CD4-positive, alpha-beta T cell treated with Interleukin-4 for 4 hours (primary cell): ENCODE measurements at places on chromosomes 7 and 10.

GRCh38 chr7:48350515-48350914 is 179.3 kb downstream of the ABCA13 start:
- DNase-seq = no peak

DNA sequence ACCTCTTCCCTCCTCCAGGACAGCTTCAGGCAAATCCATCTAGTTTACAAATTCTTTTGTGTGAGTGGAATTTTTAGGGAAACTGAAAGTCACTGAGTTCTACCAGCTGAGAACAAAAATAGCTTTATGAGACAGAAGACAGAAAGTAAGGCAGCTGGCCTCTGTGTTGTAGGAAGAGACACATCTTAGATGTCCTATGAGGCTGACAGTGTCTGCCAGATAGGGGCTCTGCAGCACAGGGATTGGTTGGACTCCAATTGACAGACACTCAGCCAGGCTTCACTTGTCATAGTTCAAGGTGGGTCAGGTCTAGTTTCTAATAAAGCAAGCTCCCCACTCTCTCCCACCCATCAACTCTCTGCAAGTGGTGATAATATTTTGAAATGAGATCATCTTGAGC is 574.9 kb downstream of the CCSER2 start:
- DNase-seq = no peak

DNA sequence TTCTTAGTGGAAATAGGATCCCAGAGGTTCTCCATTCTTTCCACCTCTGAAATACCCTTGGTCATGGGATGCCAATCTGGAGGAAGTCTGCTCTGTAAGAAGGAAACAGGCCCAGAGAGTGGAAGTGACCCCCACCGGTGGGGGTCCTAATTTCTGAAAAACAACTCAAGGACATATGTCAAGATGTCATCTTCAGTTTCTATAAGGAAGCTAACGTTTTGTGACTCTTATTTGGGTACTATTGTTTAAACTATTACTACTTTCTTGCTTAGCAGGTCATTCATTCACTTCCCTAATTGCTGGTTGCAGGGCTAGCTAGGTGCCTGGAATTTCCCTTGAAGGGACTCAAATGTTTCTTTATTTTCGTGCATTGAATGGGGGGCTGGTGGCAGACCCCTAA is 1.9 kb upstream of the ZNF775 start:
- DNase-seq = no peak

DNA sequence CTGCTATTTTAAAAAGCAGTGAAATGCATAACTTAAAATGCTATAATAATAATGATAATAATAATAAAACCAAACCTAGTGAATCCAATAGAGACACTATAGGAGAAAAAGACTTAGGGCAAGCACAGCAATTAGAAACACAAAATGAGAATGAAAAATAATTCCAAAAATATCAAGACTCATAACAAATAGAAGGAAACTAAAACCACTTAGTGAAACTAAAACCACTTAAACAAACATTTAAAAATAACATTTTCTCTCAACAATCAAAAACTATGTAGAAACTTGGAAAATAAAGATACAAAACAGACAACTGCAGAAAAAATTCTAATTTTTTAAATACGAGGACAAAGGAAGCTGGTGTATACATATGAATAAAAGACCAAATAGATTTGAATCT is 655.2 kb upstream of the NRG3 start:
- no peak for DNase-seq

DNA sequence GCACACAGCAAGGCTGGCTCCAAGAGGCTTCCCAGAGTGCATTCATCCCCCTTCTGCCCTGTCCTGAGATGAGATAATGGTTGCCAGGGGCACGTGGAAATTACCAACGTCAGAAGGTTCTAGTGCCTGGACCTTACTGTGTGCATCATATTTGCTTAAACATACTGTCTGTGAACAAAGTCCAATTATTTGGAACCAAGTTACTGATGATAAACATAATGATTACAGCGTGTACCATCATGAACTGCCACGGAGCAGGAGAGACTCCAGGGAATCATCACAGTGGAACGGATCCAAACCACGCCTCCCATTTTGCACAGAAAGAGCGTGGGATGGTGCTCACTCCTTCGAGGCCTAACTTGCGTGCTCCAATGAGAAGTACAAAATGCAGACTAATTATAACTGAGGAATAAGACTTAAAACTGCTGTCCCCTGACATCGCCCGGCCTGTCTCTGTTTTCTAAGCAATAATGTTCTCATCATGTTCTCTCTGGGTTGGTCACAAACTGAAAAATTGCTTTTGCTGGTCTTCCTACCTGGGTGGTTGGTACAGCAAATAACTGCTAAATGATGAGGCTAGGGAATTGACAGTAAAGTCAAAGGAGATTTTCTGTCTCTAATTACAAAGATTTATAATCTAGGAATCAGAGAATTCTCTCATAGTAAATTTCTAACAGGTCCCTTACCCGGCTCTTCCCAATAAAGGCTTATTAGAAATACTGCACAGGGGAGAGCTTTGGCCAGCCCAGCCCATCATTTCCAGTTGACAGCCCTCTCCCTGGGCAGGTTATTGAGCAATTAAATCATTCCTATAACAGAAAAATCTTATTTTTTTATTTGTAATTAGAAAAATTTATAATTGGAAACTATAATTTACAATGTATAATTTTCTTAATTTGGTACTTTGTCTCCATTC is 182.2 kb downstream of the CAMK1D start:
- DNase-seq = no peak

DNA sequence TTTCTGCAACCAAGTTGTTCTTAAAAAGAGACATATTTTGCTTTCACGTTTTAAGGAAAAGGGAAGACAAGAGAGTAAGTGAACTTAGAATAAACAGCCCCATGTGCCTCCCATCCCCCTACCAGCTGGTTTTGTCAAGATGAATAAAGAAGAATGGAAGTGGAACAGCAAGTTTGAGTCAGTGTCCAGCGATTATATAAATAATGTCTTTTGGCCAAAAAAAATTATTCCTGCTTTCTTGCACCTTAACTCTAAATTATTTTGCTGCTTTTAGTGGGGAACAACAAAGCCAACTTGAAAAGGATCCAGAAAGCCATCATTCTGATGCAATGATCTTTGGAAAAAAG is 82.4 kb upstream of the TRIL start:
- DNase-seq = no peak

- no peak for DNase-seq
These were observed 62.7 kb downstream of the MAD1L1 start for GRCh38 chr7:2169923-2170575.

DNA sequence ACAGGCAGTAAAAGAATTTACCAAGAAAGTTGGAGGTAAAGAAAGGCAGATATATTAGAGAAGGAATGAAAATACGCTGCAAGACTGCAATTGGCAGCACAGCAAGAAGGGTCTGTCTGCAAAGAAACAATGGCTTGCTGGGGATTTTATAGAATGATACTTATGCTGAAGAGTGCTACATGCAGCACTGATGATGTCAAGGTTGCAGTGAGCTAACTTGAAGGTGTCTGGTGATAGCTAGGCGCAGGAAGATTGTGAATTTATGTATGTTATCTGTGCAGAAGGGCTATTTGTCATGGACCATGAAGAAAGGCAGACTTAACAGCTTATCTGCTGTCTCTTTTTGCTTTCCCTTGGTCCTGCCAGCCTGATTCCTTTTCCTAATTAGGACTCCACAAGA is 319.3 kb upstream of the KMT2E start:
- DNase-seq = no peak

DNA sequence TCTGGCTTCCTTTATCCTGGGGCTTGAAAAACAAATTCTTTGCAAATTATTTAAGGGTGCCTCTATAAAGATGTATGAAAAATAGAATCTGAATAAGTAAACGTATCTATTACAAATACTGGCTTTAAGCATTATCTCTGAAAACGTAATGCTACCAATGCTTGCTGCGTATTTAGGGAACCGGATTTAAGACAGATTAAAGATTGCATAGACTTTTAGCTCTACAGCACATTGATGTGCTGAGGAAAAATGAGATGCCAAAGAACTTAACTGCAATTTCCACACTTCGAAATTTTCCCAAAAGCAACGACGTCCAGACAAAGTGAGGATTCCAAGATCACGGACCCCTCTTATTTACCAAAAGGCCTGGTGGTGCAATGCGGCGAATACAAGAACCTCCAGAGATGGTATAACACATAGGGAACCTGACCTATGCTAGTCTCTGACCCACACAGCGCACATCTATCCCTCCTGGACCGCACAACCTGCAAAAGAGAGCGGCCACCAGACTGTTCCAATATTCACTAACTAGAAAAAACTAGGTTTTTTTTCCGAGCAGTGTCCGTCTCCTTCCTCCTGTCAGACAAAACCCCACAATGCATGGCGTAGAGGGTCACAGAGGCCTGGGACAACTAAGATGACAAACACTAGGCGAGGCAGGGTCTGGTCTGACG is 34.3 kb upstream of the PHF14 start:
- DNase-seq = no peak

DNA sequence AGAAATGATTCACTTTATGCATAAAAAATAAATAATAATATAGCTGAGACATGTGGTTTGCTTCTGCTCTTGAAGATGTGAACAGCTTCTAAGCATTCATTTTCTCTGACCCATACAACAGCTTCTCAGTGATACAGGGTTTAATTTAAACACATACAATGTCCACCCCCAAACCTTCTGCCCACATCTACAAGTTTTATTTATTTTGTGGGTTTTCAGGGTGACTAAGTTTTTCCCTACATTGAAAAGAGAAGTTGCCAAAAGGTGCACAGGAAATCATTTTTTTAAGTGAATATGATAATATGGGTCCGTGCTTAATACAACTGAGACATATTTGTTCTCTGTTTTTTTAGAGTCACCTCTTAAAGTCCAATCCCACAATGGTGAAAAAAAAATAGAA is 17.2 kb downstream of the INHBA start:
- DNase-seq = no peak

DNA sequence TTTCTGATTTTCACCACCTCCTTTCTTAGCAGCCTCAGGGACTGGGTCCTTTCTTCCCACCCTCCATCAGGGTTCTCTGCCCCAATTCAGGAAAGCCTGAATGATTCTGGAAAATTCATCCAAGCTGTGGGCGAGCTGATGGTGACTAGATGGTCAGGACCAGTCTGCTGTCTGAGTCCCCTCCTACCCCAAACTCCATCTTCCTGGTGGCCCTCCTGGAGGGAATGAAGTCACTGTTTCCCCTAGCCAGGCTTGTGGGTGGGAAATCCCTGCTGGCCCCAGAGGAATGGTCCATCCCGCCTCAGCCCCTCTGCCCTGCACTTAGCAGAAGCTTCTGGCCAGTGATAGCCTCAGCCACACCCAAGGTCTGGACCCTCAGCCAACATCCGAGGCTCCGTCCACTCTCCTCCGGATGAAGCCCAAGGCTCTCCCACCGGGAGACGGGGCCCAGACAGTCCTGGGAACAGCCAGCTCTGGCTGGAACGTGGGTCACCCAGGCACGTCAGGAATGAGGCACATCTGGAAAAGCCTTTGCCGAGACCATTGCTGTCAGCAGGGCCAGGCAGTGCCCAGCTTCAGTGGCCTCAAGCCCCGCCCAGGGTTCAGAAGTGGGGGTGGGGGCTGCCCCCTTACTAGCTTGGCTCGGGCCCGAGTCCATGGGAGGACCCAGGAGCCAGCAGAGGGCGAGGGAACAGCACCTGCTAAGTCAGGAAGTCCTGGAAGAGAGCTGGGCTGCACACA is 4.0 kb upstream of the AQP1 start:
- no peak for DNase-seq

GRCh38 chr10:59688921-59689351 is 20.7 kb downstream of the SLC16A9 start:
- no peak for DNase-seq

DNA sequence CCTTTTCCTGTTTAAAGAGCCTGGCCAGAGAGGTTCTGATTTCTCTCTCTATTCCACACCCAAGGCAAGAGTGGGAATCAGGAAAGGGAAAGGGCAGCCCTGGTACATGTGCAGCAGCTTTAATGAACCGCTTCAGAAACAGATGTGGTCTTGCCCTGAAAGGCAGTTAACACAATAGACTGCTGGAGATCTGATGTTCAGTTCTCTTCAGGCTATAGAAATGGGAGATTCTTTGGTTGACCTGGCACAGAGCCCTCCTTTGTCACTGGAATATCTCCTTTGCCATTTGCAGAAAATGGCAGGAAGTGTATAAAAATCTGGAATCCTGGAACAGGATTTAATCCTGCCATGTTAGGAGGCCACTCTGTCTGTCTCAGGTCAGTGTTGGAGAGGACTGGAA is 36.3 kb upstream of the EXOC6 start:
- DNase-seq = no peak

DNA sequence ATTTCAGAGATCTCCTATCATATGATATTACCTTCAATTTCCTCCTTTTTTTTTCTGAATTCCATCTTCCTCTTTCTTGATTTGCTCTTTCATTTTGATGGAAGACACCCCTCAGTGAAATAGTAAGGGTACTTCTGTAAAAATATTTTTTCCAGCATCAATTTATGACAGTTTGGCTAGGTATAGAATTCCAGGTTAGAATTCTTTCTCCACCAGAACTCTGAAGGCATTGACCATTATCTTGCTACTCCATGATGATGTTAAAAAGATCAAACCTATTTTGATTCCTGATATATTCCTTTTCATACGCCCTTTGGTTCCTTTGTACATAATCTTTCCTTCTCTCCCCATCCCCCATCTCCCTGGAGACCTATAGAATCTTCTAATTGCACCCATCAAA is 48.4 kb downstream of the MTPAP start:
- no peak for DNase-seq

- DNase-seq = no peak
These were observed 1.2 kb upstream of the CALU start for GRCh38 chr7:128737867-128738385.

DNA sequence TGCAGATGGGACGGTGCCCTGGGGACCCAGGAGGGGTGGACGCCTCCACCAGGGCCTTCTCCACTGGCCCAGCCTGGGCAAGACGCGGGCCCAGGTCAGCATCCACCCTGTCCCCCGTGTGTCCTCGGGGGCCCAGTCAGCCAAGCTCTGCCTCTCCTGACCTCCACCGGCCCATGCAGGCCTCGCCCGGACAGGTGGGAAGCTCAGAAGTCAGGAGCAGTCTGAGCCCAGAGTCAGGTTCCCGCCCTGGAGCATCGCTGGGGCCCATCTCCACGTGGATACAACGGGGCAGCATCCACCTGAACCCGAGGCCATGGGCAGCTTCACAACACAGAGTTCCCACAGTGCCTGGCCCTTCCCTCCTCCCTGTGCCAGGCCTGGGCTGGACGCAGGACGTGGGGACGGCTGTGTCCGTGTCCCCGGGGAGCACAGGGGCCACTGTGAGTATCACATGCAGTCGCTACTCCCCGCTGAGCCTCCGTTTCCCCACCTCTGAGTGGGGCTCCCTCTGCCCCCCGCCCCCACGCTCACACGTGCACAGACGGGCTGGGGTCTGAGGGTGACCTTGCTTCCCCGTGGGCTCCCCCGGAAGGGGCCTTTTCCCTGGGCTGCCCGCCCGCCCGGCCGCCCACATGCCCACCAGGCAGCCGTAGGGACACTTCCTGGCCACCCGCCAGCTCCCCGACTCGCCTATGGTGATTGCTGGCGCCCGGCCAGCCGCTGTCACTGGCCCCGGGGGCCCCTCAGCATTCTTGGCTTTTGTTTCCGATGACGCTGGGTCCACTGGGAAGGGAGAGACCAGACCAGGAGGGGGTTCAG is 64.3 kb downstream of the PDGFA start:
- DNase-seq = no peak

GRCh38 chr7:132872034-132872433 is 209.9 kb downstream of the CHCHD3 start:
- DNase-seq = no peak
